ENCODE measurements at places on chromosomes 13 and 19.

- DNase-seq: peak; percentile 83
Measured at GRCh38 chr19:10686661-10687517, 14.3 kb upstream of the QTRT1 start.

GRCh38 chr13:110923086-110923485 is 8.2 kb upstream of the ANKRD10 start:
- DNase-seq: no peak

DNA sequence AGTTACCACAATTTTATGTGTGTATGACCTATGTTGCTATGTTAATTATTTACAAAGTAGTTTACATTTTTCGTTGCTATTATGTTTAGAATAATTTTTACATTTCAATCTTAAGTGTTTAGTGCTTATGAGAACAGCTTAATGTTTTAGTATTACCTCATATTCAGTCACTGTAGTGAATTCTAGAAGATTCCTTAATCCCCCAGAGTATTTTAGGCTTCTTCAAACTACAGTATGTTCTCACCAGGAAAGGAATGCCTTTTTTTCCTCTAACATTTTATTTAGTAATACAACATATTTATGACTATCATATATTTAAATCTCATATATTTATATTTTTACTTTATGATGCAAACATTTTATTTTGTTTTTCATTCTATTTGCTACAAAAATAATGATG is 612.1 kb upstream of the KLHL1 start:
- DNase-seq: no peak

DNA sequence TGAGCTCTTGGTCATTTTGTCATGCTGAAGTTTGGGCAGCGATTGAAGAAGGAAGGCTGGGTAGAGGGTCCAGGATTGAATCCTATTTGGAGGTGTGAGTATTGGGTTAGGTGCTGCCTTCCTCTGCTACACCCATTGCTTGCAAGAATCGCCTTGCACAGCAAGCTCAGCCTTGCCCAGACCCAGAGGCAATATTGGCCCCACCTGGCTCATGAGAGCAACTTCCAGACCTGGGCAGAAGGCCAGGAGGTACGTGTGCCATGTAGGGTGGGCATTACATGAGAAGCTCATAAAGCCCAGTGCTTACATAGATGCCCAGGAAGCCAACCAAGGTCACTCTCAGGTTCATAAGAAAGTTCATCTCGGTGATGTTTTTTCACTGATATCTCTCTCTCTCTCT is 718.0 kb downstream of the EFNB2 start:
- DNase-seq: no peak

DNA sequence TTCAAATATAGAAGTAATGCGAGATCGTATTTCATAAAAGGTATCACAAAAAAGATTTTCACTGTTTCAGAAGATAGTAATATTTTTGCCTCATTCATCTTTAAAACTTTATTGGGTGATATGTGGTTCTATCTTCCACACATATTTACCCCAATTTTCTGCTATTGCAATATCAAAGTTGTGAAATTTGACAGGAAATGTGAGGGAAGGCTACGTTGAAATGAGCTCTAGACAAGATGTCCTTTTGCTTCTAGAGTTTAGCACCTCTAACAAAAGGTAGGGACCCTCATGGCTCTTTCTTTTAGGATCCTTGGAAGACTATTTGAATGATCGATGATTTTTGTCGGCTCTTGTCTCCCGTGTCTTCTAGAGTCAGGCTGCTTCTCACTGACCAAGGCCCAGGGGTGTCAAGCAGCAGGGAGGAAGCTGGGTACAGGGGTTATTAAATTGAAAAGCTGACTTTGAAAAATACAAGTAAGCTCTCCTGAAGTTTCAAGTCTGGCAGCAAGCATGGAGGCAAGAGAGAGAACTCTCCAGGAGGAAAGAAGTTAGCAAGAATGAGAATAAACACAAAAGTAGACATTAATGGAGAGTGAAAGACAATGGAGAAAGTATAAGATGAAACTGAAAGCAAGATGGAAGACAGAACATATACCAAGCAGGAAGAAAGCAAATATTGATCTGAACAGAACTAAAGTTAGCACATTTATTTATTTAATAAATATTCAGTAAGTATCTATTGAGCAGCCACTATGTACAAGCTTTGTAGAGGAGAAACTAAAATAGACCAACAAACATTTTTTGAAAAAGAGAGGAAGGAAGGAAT is 73.4 kb downstream of the RUBCNL start:
- no peak for DNase-seq

DNA sequence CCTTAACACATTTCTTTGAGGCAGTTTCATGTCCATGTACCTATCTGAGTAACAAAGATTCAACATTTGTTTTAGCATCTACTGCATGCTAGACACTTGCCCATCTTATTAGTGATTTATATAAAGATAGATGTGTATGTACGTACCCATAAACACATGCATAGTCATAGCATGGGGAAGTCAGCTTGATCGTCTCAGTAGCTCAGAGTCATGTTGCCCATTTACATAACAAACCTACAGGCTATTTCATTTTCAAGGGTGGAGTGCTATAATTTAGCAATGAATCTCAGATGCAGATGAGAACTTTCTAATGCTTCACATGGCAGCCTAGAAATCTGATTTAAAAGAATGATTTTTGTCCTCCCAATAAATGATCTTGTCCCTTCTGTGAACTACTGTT is 23.5 kb downstream of the FLT1 start:
- no peak for DNase-seq

DNA sequence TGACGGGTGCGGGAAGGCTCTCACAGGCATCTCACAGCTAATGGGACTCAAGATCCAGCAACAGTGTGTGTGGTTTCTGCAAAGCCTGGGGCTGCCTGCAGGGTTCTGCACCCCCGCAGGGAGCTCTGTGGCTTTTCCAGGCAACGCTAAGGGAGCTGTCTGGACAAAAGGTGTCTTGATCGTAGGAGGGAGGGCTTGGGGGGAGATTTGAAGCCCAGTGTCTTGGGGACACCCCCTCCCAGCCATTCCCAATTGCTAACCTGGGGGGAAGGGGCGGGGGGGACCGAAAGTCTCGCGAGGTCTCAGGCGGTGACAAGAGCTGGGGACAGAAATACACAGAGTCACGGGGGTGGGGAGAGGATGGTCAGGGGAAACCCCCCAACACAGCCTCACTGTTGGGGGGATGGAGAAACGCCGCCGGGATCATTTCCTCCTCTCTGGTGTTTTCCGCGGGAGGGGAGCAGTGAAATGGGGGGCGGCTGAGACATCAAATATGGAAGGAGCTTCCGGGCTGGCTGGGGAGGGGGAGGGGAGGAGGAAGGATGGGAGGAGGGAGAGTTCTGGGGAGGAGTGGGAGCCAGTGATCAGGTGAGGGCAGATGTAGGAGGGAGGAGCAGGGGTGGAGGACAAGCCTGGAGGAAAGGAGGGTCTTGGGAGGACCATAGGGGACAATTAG is 13.3 kb downstream of the KCNC3 start:
- peak; percentile 61 for DNase-seq

DNA sequence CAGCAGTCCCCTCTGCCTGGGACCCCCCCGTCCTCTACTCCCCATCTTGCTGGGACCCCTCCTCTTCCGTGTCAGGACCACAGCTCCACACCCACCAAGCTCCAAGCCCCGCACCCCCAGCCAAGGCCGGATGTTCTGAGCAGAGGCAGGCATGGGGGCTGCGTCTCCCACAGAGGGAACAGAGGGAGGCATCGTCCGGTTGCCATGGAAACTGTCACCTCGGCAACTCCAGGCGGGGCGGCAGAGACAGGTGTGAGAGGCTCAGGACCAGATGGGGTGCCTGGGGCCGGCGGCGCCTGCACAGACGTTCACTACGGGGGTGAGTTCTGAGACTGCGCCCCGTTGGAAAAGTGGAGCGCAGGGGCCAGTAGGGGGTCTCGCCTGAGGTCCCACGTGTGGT is 5.4 kb downstream of the RNU6-9 start:
- DNase-seq: peak; percentile 80

DNA sequence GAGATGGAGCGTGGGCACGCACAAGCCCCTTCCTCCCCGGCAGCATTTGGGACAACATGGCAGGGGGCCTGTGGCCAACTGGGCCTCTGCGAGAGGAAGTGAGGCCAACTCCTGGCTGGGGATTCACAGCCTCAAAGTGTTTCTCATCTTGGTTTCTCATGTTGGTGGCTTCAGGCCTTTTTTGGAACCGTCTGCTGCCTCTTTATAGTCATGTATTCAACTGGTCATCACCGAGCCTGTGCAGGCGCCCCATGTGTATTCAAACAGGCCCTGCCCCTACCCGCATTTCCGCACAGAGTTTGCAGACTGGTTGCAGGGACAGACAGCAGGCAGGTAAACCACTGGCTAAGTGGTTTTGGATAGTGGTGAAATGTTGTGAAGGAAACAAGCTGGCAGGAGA is 17.3 kb upstream of the RELB start:
- no peak for DNase-seq

GRCh38 chr19:38856813-38857212 is 7.0 kb upstream of the HNRNPL start:
- DNase-seq: no peak

- peak; percentile 99 for DNase-seq
Measured at GRCh38 chr19:488505-489417, 7.5 kb upstream of the MADCAM1 start.
